ENCODE measurements at places on chromosomes 5 and 9. TPM values are rescaled to one million over a fixed set of nuclear protein-coding genes. Genes with fewer than 3 reads are reported as not detected.

HTR1A gene
- 0.46 TPM for total RNA-seq

SLC6A3 gene
- 0.53 TPM for total RNA-seq

RALGDS gene
- total RNA-seq: 23.2 TPM

OR13C3 gene
- not detected for total RNA-seq

PCDHB3 gene
- total RNA-seq: 6.4 TPM

HMCN2 gene
- total RNA-seq: 12.4 TPM

DNA sequence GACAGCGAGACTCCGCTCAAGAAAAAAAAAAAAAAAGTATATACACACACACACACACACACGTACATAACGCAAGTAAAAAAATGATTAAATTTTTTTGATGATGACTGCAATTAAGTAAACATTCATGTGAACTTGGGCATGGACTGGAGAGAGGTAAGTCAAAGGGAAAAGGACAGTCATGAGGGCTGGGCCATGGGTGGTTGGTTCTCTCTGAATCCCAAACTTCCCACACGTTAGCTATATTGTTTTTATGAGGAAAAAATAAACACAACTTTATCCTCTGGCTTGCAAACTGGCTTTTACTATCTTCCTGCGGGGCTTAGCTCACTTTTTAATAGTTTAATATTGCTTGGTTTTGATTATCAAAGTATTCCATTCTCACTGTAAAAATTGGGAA is 53.7 kb downstream of the GOLM1 start:
- no peak for DNase-seq

DNA sequence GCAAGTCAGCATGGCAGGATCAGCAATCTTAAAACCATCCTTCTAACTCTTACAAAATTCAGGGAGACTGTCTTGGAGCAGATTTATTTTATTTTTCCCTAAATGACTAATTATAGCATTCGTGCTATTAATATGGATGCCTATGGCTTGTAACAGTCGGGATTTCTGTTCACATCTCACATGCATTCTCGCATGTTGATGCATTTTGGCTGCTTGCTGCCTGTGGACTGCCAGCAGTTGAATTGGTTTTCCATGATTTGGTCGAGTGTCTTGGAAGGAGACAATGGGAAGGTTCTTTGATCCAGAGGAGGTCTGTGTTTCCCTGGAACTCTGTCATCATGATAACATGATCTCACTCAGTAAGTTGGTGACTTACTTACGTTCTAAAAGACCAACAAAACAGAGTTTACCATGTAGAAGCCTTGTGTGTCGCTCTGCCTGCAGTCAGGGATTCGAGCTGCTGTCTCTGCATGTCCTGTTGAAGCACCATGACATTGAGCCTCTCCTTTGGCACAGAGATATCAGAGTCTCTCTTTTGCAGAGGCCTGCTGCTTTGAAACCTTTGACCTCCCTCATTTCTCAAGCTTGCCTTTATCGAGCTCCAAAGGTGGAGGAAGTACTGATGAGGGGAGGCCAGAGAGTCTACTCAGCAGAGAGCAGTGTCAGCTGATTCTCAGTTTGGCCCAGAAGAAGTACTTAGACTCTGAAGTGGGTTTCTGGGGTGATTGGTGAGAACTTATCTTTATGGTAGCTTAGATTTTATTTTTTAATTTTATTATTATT is 82.4 kb downstream of the ARHGAP26 start:
- no peak for DNase-seq

- DNase-seq: no peak
Observed at GRCh38 chr9:35948451-35948850, 9.5 kb downstream of the OR2S2 start.

DNA sequence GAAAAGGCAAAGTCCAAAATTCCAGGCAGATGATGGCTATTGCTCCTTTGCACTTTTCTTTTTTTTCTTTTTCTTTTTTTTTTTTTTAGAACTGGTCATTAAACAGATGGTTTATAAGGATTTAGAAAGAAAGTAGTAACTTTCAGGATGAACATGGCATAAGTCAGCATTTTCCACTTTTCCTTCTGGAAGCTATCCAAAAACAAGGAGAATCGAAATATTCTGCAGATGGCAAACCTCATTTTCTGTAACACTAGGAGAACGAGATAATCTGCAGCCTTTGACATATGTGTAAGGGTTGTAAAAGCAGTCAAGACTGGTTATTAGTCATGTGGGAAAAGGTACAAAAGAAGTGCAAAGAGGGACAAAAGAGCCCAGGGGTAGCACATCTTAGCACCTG is 69.1 kb upstream of the PUM3 start:
- no peak for DNase-seq

DNA sequence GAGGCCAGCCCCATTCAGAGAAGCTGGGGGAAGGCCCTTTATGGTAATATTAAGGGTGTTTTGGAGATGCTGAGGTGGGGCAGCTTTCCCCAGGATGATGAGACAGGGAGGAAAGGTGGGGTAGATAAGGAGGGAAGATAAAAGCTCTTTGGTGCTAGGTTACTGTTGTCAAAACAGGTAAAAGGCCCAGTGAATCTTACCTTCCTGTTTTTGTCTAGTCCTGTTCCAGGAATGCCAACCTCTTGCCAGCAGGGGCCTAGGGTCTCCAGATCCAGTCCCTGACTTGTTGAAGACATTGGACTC is 797 bp upstream of the CCL27 start:
- DNase-seq: no peak

DNA sequence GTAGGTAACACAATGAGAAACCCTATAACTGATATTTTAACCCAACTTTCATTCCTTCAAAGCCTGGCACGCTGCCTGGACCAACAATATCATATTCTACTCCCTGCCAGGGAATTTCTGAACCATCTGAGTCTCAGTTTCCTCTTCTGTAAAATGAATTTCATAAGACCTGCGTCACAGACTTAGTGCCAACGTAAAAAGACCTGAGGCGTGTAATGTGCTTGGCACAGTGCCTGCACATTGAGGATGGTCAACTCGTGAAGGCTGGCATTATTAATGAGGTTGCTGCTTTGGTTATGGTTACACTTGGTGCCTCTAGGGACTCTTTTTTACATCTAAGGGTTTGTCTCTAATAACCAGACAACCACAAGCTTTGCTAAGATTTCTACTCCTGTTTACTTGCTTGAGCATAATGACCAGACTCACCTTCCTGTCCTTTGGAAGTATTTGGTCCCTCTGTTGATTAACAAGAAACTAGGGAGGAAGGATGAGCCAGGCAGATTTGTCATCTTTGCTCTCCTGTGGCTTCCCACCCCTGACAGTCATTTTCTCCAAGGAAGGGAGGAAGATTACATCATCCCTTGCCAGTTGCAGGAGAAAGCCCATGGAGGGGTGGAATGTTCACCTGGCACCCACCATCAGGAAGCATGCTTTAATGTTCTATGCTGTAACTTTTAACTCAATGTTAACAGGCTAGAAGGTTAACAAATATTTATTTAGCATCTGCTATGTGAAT is 79.0 kb downstream of the PAPPA start:
- DNase-seq: no peak

GRCh38 chr5:127856292-127856691 is 153.1 kb downstream of the CCDC192 start:
- DNase-seq: no peak

GRCh38 chr9:33135031-33135461 is 32.1 kb downstream of the B4GALT1 start:
- DNase-seq: no peak

GRCh38 chr9:28134446-28134976 is 561.2 kb upstream of the C9orf72 start:
- DNase-seq: no peak

DNA sequence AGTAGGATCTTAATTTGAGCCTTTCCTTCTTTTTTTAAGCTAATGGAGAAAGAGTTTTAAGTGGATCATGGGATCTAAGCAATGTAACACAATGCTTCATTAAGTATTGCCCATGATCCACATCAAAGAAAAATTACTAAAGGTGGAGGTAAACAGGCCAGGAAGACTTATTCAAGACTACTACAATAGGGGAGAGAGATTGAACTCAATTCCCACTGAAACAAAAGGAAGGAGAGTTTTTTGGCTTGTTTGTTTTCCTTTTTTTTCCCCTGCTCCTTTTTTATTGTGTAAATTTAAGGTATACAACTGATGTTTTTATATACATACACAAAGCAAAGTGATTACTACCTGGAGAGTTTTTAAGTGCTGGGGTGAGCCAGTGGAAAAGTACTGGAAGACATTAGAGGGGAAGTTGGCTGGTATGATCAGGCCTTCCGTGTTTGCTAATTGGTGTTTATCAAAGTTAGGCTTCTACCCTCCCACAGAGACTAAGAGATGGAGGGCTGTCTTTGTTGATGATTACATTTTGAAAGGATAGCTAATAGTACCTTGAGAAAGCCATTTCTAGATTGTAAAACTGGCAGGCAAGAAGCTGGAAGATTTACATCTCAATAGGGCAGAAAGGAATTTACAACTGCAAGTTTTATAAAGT is 262.7 kb downstream of the CHSY3 start:
- DNase-seq: peak; percentile 13

DNA sequence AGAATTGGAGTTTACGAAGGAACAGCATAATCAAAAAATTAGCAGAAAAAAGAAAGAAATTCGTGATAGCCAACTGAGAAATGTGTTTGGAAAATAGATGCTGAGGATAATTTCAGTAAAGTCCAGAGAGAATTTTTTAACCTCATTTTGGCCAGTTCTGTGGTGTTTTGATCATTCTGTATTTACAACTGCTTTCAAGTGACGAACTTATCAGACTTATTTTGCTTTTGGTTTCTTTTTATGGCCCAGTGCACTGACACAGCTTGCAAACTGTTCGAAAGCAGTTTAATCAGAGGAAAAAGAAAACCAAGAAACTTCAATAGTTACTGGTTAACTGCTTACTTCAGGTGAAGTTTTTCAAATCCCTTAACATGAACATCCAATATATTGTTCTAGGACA is 1.9 kb downstream of the SDHA start:
- no peak for DNase-seq

DNA sequence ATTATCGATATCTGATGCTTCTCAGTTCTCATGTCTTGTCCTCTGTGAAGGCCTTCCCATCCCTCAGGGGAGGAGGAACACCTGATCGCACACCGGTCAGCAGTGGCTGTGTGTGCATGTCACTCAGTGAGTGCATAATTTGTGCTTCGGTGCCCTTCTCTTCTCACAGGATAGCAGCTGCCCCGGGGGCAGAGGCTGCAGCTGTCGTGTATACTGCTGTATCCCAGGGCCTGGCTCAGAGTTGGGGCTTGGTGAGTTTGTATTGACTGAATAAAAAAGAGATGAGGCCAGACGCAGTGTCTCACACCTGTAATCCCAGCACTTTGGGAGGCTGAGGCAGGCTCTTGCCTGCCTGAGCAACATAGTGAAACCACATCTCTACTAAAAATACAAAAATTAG is 49.7 kb upstream of the NCS1 start:
- DNase-seq: no peak

- DNase-seq: no peak
Observed at GRCh38 chr9:120394058-120394669, 185.8 kb downstream of the CDK5RAP2 start.

DNA sequence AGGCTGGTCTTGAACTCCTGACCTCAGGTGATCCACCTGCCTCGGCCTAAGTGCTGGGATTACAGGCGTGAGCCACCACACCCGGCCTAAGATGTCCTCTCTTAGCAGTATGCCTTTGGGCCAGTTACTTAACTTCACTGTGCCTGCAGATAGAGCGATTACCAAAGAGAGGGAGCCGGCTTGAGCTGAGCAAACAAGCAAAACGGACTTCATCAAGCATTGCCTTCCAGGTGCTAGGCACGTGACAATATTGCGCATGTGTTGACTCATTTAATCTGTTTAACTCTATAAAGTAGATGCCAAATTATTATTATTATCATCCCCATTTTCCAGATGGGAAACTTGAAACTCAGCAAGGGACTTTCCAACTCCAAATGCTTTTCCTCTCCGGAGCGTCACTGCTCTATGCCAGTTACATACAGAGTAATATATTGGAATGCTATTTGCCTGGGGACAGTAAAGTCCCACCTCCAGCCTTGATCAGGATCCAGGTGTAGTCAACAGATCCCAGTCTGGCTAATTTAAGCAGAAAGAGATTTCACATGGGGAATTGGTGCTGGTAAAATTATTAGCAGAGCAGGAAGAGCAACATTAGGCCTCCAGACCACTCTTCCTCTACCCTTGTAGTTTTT is 5.6 kb upstream of the C9orf152 start:
- no peak for DNase-seq

DNA sequence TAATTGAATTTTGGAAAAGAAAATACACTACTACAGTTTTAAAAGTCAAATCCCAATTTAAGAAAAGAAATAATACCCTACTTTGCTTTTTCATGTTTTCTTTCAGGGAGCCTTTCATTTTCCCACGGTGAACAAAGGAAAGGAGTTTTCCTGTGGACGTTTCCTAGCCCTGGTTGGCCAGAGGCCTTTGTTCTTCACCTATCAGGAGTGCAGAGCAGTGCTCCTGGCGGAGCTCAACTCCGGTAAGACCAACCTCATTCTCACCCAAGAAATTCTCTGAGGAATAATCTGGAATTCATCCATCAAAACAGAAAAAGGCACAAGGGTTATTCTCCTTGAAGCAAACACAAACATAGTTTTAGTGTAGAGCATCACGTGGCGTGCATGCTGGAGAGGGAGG is 248.9 kb downstream of the ADGRV1 start:
- no peak for DNase-seq

DNA sequence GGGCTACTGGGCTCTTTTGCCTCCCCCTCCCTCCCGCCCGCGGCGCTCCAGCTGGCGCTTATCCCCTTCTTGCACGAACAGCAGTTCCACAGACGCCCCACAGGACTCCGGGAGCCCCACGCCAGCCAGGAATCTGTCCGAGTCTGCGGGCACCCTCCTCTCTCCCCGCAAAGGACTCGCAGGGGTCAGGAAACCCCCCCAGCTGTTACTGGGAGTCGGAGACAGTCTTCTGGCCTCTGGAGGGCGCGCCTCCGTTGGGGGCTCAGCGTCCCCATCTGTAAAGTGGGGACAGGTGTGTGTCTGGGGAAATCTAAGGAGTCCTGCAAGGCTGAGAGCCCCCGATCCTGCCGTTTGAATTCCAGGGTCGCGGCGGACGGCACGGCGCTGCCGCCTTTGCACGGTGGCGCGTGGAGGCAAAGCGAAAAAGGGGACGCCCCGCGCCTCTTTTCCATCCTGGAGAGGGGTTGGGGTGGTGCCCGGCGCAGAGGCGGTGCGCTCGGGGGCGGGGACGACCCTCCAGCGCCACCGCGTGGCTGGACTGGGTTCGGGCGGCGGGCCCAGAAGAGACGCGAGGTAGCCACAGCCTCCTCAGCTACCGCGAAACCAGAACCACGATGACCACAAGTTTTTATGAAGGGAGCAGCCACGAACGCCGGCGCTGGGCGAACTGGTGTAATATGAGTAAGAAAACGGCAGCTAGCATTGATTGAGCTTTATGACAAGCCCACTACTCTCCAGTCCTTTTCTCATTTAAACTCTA is 2.8 kb upstream of the CCIN start:
- peak; percentile 85 for DNase-seq

GRCh38 chr9:133023117-133023890 is 7.5 kb upstream of the GTF3C5 start:
- DNase-seq: peak; percentile 47

- DNase-seq: no peak
Observed at GRCh38 chr9:129201866-129202265, 23.8 kb upstream of the IER5L start.
